CD4-positive, CD25-positive, alpha-beta regulatory T cell (primary cell): ENCODE measurements at places on chromosomes 5 and 9. TPM values are rescaled to one million over a fixed set of nuclear protein-coding genes. Genes with fewer than 3 reads are reported as not detected.

GRCh38 chr5:38582293-38582974, 26.0 kb upstream of the LIFR start:
- no peak overlapping the region for H3K4me3 ChIP-seq
- no peaks in the 10 kb centered on the region for H3K36me3 ChIP-seq
- H3K27me3 ChIP-seq = peaks cover 3% of the 10 kb centered on the region
- H3K4me1 ChIP-seq = no peaks in the 10 kb centered on the region
- H3K27ac ChIP-seq = no peak overlapping the region

DNA sequence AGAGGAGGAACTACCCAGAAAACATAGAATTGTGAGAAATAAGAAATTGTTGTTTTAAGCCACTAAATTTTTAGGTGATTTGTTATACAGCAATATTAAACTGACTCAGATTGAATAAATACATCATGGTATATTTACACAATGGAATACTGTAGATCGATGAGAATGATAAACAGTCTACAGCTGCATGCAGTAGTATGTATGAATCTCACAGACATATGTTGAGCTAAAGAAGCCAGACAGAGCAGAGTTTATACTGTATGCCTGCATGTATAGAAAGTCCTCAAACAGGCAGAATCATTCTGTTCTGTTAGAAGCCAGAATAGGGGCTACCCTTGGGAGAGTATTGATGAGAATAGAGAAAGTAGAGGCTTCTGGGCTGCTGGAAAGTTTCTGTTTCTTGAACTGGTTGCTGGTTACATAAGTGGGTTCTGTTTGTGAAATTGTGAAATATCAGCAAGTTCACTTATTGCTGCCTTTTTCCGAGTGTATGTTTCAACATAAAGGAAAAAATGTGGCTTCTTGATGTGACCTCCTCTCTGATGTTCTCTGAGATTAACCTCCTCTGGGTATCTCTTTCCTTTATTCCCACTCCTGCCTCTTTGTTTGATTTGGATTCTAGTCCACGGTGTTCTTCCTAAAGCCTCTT, 9.6 kb downstream of the KIAA1958 start:
- no peak overlapping the region for H3K4me3 ChIP-seq
- no peaks in the 10 kb centered on the region for H3K27me3 ChIP-seq
- H3K36me3 ChIP-seq = peaks cover 3% of the 10 kb centered on the region
- H3K4me1 ChIP-seq = no peaks in the 10 kb centered on the region

The HMGCS1 gene
- 58.9 TPM for total RNA-seq

The C5orf52 gene
- total RNA-seq = not detected

GRCh38 chr5:22391956-22392355, 461.2 kb downstream of the CDH12 start:
- no peak overlapping the region for H3K4me3 ChIP-seq
- H3K27ac ChIP-seq = no peak overlapping the region
- DNase-seq = no peak
- no peaks in the 10 kb centered on the region for H3K27me3 ChIP-seq
- no peaks in the 10 kb centered on the region for H3K4me1 ChIP-seq
- no peaks in the 10 kb centered on the region for H3K36me3 ChIP-seq

DNA sequence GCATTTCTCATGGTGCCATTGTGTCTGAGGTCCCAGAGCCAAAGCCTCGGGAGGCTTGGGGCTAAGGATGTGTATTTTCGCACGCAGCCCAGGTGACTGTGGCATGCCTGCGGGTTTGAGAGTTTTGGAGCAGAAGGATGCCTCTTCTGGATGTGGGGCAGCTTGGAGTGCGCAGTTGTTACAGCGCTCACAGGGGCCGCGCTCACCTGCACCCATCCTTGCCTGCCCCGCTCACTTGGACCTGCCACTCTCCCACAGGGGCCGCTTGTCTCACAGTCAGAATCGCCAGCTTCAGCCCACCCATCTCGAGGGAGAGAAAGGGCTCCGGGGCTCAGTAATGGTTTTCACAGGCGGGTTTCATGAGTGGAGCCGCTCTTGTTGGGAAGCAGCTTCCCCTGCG, 132.9 kb downstream of the MVB12B start:
- DNase-seq = no peak
- no peak overlapping the region for H3K27ac ChIP-seq
- H3K4me1 ChIP-seq = no peaks in the 10 kb centered on the region
- no peaks in the 10 kb centered on the region for H3K36me3 ChIP-seq
- no peaks in the 10 kb centered on the region for H3K27me3 ChIP-seq

The TGFBR1 gene
- total RNA-seq = 24.9 TPM
